ENCODE measurements at places on chromosomes 3 and 15. TPM values are rescaled to one million over a fixed set of nuclear protein-coding genes. Genes with fewer than 3 reads are reported as not detected.
A peak's percentile ranks its signal among the peaks of the same experiment; 100 is the strongest.

DNA sequence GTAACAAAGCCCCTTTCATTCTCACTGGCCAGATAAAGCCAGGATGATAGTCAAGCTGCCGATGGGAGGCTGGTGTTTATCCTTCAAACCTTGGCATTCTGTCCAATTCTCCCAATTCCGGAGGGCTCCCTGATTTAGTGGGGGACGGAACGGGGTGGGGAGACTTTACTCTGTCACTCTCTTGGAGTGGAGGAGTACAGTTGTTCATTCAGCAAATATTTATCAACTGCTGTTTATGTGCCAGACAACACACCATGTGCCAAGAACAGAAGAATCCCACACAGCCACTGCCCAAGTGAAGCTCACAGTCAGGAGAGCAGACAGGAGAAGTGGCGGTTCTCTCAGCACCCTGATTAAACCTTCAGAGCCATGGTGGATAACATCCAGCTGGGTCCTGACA, 63.3 kb downstream of the WNT5A start:
- no peak for DNase-seq

- DNase-seq = no peak
Observed at GRCh38 chr15:101138913-101139880, 112.7 kb downstream of the CHSY1 start.

DNA sequence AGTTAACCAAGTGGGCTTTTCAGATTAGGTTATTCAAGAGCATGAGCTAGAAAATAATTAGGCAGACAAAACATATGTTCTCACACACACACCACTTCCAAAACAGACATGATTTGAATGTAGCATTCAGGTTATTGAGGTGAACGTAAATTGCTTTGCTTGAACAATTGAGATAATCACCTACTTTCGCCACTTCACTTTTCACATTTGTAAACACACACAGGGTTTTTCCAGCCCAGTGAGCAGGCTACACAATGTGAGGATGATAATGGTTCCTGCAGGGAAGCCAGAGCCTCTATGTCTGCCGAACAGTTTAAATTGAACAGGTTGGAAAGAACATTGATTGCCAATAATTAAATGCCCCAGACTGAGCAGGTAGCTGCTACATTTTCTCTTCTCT, 560.8 kb downstream of the OCA2 start:
- DNase-seq = no peak

- no peak for DNase-seq
Observed at GRCh38 chr15:29675791-29676301, 146.4 kb downstream of the TJP1 start.

ADAMTS17 gene
- 3.1 TPM for total RNA-seq

DNA sequence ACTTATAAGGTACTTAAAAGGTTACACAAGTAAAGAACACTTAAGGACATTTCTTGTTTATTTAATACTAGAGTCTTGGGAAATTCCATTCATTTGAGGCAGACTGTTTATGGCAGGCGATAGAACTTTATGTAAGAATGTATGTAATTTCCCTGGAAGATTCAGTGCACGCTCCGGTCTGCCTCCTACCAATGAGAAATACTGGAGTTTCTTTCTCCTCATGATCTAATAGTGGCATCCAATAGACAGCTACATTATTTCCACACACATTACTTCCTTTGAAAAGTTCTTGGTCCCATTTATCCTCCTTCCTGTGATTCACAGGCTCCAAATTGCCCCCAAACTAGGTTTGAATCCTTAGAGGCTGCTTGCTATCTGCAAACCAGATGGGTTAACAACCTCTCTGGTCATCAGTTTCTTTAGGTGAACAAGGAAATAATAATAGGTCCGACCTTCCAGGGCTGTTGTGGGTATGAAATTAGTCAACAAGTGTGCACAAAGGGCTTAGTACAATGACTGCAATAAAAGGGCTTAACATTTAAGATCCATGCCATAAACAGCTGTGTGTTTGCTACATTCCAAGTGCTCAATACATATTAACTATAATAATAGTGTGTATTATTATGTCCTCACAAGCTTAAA, 30.7 kb downstream of the EIF4E3 start:
- DNase-seq = no peak

DNA sequence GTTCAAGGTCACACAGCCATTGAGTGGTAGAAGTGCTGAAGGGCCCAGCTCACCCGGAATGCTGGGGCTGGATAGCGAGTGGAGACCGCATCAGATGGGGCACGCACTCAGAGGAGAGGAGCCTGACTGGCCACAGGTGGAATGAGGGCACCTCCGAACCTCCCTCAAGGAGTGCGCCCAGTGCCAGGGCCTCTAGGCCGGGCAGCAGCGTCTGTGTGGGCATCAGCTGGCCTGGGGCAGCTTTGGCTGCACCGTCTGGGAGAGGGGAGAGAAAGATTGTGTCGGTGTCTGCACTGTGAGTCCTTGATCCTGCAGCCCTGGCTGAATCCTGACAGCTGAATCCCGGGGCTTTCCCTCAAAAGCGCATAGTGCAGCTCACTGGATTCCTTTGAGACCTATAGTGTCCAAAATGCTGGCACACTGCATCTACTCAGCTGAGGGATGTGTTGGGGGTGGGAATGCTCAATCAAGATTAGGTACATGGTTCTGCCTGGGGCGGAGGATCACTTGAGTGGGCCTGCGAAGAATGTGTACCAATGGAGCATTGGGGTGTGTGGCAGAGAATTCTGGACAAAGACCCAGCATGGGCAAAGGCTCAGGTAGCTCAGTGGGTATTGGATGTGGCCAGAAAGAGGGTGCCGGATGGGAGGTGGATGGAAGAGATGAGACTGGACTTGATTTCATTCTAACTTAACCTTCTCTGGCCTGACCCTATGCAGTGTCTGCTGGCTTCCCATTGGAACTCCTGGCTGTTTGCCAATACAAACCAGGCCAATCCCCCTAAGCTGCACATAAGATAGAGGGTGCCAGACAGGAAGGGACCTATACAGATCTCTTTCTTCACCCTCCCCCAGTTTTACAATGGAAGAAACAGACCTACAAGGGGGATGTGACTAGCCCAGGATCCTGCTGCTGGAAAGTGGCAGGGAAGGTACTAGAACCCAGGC, 950 bp downstream of the ANKDD1A start:
- no peak for DNase-seq

FAM43A gene
- 23.5 TPM for total RNA-seq

DNA sequence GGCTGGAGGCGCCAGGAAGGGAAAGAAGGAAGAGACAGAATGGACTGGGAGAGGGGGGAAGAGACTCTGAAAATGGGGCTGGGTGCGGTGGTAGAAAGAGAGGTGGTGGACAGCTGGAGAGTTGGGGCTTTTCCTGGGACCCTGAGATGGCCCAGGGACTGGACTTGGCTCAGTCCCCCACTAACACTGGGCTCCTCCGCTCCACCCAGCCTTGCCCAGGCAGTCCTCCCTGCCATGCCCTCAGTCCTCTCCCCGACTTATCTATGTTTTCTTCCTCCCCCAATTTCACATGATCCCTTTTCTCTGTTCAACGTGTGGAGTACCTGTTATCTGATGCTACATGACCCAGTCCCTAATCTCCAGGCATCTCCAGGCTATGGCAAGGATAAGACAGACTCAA, 6.3 kb upstream of the HCN4 start:
- no peak for DNase-seq

DNA sequence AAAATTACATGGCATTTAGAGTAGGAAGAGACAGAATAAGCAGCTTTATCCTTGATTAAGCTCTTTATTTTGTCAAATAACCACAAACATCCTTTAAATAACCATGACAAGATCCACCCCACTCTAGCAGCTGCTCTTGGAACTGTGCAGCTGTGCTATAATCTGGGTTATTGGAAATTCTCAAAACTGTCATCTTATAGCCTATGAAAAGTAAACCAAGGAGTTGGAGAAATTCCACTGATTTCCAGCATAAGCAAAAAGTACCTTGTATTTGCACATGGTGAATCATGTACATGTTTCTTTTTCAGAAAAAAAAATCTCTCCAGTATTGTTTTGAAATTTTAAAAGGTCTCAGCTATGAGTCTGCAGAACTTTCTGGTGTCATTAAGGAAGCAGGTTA, 88.8 kb upstream of the ABI3BP start:
- DNase-seq = no peak

CD96 gene
- total RNA-seq = 2.8 TPM

- peak; percentile 25 for DNase-seq
Observed at GRCh38 chr15:74957476-74958035, 984 bp upstream of the RPP25 start.

- no peak for DNase-seq
Observed at GRCh38 chr3:69866988-69867720, 127.9 kb downstream of the MITF start.

- DNase-seq = no peak
Observed at GRCh38 chr3:19885468-19885867, 48.5 kb downstream of the EFHB start.

GRCh38 chr3:146067048-146067447, 93.9 kb downstream of the PLOD2 start:
- no peak for DNase-seq

INKA1 gene
- 16.7 TPM for total RNA-seq

HTR3E gene
- total RNA-seq = not detected

DNA sequence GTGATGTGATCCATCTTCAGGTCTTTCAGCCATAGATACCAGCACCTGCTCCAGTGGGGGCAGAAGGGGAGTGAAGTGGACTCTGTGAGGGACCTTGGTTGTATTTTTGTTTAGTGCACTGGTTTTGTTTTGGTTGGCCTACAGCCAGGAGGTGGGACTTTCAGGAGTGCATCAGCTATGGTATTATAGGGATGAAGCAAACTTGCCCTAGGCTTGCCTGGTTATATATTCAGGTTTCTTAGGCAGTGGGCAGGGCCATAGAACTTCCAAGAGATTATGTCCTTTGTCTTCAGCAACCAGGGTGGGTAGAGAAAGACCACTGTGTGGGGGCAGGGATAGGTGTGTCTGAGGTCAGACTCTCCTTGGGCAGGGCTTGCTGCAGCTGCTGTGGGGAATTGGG, 337.3 kb upstream of the SGO1 start:
- no peak for DNase-seq

- no peak for DNase-seq
Observed at GRCh38 chr3:33124638-33125037, 10.8 kb downstream of the CRTAP start.

DNA sequence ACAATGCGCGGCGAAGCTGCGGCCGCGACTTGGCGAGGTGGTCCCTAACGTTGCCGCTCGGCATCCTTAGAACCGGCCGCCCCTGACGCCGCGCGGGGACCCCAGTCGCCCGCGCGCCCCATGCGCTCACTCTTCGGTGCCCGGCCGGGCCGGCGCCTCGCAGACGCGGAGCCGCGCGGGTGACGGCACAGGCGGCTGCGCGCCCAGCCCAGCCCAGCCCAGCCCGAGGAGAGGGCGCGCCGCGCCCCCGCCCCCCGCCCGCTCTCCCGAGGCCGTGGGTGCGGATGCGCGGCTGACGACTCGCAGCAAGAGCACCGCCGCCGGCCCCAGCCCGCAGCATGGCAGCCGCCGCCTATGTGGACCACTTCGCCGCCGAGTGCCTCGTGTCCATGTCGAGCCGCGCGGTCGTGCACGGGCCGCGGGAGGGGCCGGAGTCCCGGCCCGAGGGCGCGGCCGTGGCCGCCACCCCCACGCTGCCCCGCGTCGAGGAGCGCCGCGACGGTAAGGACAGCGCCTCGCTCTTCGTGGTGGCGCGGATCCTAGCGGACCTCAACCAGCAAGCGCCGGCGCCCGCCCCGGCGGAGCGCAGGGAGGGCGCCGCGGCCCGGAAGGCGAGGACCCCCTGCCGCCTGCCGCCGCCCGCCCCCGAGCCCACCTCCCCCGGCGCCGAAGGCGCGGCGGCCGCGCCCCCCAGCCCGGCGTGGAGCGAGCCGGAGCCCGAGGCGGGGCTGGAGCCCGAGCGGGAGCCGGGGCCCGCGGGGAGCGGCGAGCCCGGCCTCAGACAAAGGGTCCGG, 437 bp downstream of the KLF13 start:
- DNase-seq = no peak

GRCh38 chr3:189677667-189678066, 46.5 kb downstream of the TP63 start:
- DNase-seq = no peak

DNA sequence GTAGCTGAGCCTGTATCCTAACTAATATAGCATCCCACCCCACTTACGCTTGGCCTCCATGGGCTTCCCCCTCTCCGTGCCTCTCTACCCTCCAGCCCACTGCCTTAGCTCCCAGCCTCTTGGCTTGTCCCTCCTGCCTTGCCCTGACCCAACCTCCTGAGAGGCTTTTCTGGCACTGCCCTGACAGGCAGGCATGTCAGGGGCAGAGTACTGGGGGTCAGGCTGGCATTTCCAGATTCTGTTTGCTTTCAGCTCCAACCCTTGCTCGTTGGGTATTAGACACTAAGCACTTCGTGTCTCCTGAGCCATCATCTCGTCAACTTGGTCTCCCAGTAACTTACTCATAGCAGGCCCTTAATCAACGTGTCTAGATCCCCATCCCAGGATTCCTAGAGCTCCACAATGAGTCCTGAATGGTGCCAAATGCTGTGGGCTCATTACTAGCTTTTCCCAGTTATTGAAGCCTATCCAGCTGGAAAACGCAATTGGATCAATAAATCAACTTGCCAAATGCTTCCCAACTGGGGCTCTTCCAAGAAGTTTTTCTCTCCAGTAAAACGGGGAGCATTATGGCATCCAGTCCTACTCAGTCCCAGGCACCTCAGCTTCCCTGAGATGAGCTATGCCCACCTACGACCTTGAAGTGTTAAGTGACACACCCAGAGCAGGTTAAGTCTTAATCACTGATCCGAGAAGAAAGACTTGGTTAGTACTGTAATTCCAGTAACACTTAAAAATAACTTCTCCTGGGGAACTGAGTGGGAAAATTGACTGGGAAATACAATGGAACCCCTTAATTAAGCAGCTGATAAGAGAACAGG, 78.5 kb upstream of the DLG1 start:
- no peak for DNase-seq

GRCh38 chr15:87672309-87673288, 583.9 kb downstream of the NTRK3 start:
- DNase-seq = peak; percentile 27

SLC28A1 gene
- 0.43 TPM for total RNA-seq

DNA sequence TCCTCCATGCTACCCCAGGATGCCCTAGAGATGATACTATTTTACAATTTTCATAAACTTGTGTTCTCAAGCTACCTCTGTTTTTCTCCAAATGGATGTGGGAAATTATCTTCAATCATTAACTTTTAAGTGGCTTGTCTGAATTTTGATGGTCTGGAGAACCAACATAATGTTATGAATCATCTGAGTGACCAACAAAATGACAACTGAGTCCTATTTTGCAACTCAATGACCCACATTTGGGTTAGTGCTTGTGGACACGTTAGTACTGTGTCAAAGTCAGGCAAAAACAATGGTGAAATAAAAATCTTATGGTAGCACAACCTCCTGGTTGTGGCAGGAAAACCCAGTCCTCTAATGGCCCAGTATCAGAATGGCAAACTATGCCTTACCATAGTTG, 352.4 kb upstream of the ZNF385D start:
- DNase-seq = no peak

- DNase-seq = no peak
Observed at GRCh38 chr15:48282216-48282615, 49.0 kb upstream of the DUT start.

FOXB1 gene
- total RNA-seq = not detected

All from uterus (tissue), 4 donors.